ENCODE measurements at places on chromosomes 6 and 20. TPM values are rescaled to one million over a fixed set of nuclear protein-coding genes. Genes with fewer than 3 reads are reported as not detected.

Gene BFSP1
- 11.3 TPM for total RNA-seq

Gene NAA20
- total RNA-seq: 53.9 TPM

Gene GPX5
- total RNA-seq: 1.2 TPM

Gene BPIFA1
- not detected for total RNA-seq

Gene KCNG1
- total RNA-seq: 78.2 TPM

Gene GABRR1
- 1.6 TPM for total RNA-seq

Gene COX4I2
- 6.0 TPM for total RNA-seq

Gene GSTA2
- total RNA-seq: 85.9 TPM

Gene ZSCAN23
- 9.1 TPM for total RNA-seq

Gene EFCAB8
- total RNA-seq: 9.5 TPM

Gene PNLDC1
- total RNA-seq: 19.9 TPM

Gene LIN28B
- 6.7 TPM for total RNA-seq

Gene DHX16
- total RNA-seq: 68.0 TPM

Gene RAMACL
- 1.9 TPM for total RNA-seq

Gene PDE10A
- total RNA-seq: 15.5 TPM

Gene CDSN
- total RNA-seq: 0.06 TPM

Gene KCNQ2
- total RNA-seq: 49.2 TPM

Gene LRRN4
- 0.08 TPM for total RNA-seq

Gene NKX2-2
- not detected for total RNA-seq

Gene SCAND1
- 136 TPM for total RNA-seq

Gene PHIP
- 43.9 TPM for total RNA-seq

Gene ACTL10
- total RNA-seq: 55.0 TPM

Gene MOCS1
- 16.8 TPM for total RNA-seq

Gene MEP1A
- 0.93 TPM for total RNA-seq

Gene PGC
- not detected for total RNA-seq

Gene OPRM1
- 1.1 TPM for total RNA-seq

Gene GDAP1L1
- 1.3 TPM for total RNA-seq

Gene SMLR1
- 0.31 TPM for total RNA-seq

Gene BAG2
- total RNA-seq: 6.1 TPM

Gene CYP21A2
- 0.81 TPM for total RNA-seq

Gene CCM2L
- total RNA-seq: 2.7 TPM

Gene MDFI
- total RNA-seq: 15.1 TPM

Gene HLA-DMA
- total RNA-seq: 10.1 TPM

Gene TMEM217
- total RNA-seq: 16.2 TPM

Gene TRMT11
- 32.2 TPM for total RNA-seq

Gene WFDC5
- 1.4 TPM for total RNA-seq

Gene PRL
- total RNA-seq: 0.63 TPM

Gene GNMT
- total RNA-seq: 1.7 TPM

Gene TP53INP2
- 35.3 TPM for total RNA-seq

Gene TMEM170B
- 8.0 TPM for total RNA-seq

Gene HLA-DRB1
- total RNA-seq: 12.0 TPM

Gene LY6G6F
- not detected for total RNA-seq

Gene PACRG
- total RNA-seq: 84.6 TPM

Gene SCRT2
- 0.39 TPM for total RNA-seq

Gene RIPPLY2
- 2.1 TPM for total RNA-seq

Gene DNAH8
- 17.2 TPM for total RNA-seq

Gene NR2E1
- total RNA-seq: 0.12 TPM

Gene PLAGL2
- total RNA-seq: 36.8 TPM

Gene C6orf52
- 14.3 TPM for total RNA-seq

Gene ETV7
- total RNA-seq: 1.3 TPM

Gene TFAP2D
- total RNA-seq: not detected

Gene GGTLC1
- total RNA-seq: 6.9 TPM

Gene RNF217
- total RNA-seq: 33.3 TPM

Gene TRPC4AP
- 78.4 TPM for total RNA-seq

Gene DSP
- 3.6 TPM for total RNA-seq

Gene ASIP
- 2.1 TPM for total RNA-seq

Gene FAXC
- 5.0 TPM for total RNA-seq

Gene FERMT1
- 2.5 TPM for total RNA-seq

Gene PFDN6
- total RNA-seq: 56.2 TPM

Gene SPATA25
- 26.0 TPM for total RNA-seq

Measured in testis (tissue), 5 donors.